AG04450 (cell line): ENCODE measurements at places on chromosomes 5 and 9. TPM values are rescaled to one million over a fixed set of nuclear protein-coding genes. Genes with fewer than 3 reads are reported as not detected.
A peak's percentile ranks its signal among the peaks of the same experiment; 100 is the strongest.

Gene ARSI
- polyA plus RNA-seq, result 11.3 and 15.8 TPM in 2 replicates

Gene LCN2
- polyA plus RNA-seq, result not detected in 2 replicates

Gene LIX1
- polyA plus RNA-seq, result not detected in 2 replicates

Gene MEGF10
- polyA plus RNA-seq, result not detected in 2 replicates

Gene FABP6
- not detected in 2 replicates for polyA plus RNA-seq

Gene SLC1A3
- polyA plus RNA-seq, result 1.6 and 2.2 TPM in 2 replicates

DNA sequence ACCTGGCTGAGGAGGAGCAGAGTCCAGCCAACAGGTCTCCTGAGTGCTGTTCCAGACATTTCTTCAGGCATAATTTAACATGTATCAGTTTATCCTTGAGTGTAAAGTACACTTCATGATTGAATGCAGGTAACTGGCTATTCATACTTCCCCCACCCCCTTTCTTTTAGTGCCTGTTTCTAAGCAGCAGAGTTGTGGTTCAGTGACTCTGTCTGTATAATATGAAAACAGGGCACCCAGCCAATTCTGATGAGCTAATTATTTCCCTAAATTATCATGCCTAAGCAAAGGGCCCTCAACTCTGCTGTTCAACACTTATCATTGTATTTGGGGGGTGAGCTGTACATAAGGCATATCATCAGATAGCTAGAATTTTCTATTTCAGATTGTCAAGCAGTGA, 51.9 kb upstream of the ZSWIM6 start:
- peak; percentile 64 for DNase-seq

DNA sequence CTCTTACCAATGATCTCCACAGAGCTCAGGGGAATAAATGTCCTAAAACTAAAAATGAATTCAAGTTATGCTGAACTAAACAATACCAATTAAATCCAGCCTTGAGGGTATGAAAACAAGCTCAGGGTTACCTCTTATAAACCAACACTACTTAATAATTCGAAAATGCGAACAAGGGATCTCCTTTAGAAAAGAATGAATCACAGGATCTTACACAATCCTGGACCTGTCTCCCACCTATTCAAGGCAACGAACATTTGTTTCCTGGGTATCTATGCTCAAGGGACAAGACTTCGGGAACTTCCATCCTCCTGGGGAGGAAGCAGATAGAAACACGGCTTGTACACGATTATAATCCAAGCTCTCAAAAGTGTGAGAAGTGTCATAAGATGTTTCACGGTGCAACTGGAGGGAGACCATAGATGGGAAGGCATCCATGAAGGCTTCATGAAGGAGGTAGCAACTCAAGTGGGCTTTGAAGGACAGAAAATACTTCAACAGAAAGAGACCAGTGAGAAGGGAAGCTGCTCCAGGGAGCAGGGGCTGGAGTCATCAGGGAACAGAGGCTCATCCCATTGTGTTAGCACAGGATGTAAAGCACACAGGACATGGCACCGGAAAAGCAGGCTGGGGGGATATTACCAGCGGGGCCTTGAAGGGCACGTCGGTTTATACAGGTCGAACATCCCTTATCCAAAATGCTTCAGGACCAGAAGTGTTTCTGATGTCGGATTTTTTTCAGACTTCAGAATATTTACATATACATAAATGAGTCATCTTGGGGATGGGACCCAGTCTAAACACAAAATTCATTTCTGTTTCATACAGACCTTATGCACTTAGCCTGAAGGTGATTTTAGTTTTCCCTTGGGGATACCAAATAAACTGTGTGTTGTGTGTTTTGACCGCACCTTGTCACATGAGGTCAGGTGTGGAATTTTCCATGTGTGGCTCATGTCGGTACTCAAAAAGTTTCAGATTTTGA, 87.4 kb downstream of the TLE1 start:
- no peak for DNase-seq

- no peak for DNase-seq
Measured at GRCh38 chr5:67969631-67970030, 245.9 kb upstream of the PIK3R1 start.

DNA sequence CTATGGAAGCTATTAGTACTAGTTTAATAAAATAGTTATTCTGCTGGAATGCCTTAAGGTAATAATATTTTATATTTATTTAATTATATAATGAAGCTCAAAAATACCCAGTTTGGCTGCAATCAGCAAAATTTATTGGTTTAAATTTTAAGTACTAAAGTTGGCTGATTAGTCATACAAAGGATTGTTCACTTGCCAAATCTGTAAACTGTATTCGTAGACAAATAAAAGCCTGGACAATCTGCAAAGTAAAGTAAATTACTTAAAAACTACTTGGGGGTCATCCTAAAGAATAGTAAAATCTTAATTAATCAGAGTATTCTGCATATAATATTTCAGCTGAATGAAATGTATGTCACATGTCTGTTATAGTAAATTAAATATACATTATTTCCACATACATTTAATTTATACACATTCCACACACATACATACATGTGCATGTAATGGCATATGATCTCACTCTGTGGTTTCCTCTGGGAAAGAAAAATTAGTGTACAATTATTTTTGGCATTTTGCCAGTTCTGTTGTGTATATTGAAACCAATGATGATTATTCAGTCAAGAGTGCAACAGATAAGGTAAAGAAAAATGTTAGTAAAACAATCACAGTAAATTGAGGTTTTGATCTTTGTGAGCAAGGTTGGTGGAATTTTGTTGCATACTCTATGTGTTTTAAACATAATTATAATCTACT, 455.9 kb downstream of the CDH9 start:
- DNase-seq, result no peak

GRCh38 chr9:136080716-136081112, 14.4 kb downstream of the NACC2 start:
- no peak for DNase-seq

- DNase-seq, result no peak
Measured at GRCh38 chr5:112634796-112635195, 102.9 kb upstream of the APC start.
